Right lobe of liver (tissue), 6 donors: ENCODE measurements at places on chromosomes 2 and 18. TPM values are rescaled to one million over a fixed set of nuclear protein-coding genes. Genes with fewer than 3 reads are reported as not detected.

The LOXL3 gene
- total RNA-seq: 0.92 TPM

- DNase-seq: no peak
These were observed 85.3 kb upstream of the EFEMP1 start for GRCh38 chr2:56008661-56009431.

- no peak for DNase-seq
These were observed 13.7 kb upstream of the SLC40A1 start for GRCh38 chr2:189594305-189594704.

The LAMA3 gene
- total RNA-seq: 1.3 TPM

DNA sequence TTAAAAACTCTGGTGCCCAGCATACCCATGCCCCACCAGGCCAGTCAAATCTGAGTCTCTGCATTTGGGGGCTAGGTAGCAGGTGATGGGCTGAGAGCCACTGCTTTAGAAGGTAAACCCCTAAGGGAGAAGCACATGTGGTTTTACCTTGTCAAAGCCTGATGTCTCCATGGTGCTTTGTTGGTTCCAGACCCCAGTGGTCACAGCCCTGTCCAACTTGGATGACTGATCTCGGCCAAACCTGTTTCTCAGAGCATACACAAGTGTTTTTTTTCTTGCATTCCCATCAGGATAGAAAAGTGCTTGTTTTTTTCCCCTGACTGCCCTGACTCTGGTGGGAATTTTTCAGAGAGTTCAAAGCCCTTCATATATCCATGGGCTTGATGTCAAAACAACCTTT lies 13.5 kb downstream of the PLB1 start:
- no peak for DNase-seq

GRCh38 chr2:42102591-42103450 lies 55.0 kb downstream of the PKDCC start:
- peak; percentile 70 for DNase-seq

DNA sequence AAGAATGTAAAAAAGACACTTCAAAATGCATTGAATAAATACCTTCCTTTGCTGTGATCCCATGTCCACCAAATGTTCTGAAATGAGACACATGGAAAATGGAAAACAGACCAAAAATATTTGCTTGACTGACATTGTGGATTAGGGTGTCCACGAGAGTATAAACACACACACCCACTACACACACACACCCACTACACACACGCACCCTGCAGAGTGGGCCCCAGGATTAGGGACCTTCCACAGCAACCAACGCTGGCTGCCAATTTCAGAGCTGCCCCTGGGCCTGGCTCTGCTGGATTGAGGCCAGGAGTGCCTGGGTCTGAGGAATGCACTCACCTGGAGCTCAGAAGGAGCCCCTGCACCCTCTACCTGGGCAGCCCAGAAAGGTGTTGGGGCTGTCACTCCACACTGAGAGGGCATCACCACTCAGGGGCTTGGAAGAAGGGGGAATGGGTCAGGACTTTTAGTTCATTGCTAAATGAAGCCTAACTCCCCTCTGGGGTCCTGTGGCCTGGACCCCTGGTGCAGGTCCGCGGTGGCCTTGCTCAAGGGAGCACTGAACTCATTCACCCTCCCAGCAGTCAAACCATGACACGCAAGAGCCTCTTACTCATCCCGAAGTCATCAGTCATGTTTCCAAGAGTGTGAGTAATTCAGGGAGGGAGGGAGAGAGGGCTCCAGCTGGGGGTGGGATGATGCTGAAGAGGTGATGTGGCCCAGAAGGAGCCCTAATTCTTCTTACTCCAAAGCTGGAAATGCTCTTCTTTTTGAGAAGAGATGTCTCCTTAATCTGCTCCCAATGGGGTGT lies 50.2 kb upstream of the PLB1 start:
- DNase-seq: peak; percentile 31

DNA sequence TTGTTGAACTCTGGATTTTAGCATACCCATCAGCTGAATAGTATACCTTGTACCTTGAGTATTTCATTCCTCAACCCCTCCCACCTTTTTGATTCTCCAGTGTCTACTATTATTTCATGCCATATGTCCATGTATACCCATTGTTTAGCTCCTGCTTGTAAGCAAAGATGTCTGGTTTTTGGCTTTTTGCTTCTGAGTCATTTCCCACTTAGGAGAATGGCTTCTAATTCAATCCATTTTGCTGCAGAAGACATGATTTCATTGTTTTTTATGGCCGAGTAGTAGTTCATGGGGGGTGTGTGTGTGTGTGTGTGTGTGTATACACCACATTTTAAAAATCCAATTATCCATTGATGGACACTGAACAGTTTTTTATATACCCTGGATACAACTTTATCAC lies 24.3 kb upstream of the MOCOS start:
- DNase-seq: no peak

DNA sequence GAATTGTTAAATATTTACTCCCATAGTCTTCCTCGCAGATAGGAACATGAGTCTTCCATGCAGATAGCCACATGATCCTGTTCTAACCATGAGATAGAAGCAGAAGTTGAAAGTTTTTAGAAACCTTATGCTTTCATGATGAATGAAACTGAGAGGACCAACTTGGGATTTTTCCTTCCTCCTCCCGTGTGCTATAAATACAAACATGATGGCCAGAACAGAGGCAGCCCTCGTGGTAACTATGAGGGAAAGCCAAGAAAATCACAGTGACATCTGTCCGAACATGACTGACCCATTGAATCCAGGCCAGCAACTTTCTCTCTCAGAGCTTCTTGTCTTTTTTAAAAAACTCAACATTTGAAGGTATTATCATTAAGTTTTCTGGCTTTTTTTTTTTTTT lies 78.5 kb downstream of the ACAA2 start:
- DNase-seq: no peak
